ENCODE measurements at places on chromosomes 4 and X. TPM values are rescaled to one million over a fixed set of nuclear protein-coding genes. Genes with fewer than 3 reads are reported as not detected.

- DNase-seq: no peak
Observed at GRCh38 chr4:2419814-2420213, 1.1 kb downstream of the CFAP99 start.

- no peak for DNase-seq
Observed at GRCh38 chr4:48943387-48943786, 36.8 kb upstream of the OCIAD2 start.

- DNase-seq: no peak
Observed at GRCh38 chr4:93746031-93746430, 82.5 kb upstream of the ATOH1 start.

DNA sequence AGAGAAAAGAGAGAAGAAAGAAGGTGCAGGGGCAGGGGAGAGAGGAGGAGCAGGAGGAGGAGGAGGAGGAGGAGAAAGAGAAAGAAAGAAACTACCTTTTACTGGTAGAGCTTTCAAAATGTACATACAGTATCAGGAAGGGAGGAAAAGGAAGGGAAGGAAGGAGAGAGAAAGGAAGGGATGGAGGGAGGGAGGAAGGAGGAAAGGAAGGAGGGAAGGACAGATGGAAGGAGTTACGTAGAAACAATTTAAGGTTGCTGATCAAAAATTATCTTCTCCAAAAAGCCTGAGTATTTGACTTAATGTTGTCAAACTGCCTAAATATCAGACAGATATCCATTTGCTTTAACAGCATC lies 13.4 kb downstream of the TBC1D9 start:
- DNase-seq: no peak

DNA sequence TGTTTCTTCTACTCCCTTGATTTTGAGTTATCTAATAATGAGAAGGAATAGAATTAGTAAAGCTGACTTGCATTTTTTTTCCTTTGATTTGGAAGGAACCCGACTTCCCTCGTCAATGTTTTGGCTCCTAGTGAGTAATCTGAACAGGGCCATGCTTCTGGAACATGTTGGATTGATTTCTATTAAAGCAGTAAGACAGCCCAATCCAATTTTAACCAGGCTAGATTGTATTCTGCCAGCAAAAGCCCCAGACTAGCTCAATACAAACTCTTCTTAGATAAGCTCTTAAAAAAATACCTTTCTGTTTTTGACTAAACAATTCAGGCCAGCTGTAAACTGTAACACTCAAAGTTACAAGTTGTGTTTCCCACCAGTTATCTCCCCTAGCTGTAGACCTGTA lies 126.2 kb downstream of the IRS4 start:
- no peak for DNase-seq

- no peak for DNase-seq
Observed at GRCh38 chrX:104935581-104935980, 284.9 kb downstream of the TEX13A start.

DNA sequence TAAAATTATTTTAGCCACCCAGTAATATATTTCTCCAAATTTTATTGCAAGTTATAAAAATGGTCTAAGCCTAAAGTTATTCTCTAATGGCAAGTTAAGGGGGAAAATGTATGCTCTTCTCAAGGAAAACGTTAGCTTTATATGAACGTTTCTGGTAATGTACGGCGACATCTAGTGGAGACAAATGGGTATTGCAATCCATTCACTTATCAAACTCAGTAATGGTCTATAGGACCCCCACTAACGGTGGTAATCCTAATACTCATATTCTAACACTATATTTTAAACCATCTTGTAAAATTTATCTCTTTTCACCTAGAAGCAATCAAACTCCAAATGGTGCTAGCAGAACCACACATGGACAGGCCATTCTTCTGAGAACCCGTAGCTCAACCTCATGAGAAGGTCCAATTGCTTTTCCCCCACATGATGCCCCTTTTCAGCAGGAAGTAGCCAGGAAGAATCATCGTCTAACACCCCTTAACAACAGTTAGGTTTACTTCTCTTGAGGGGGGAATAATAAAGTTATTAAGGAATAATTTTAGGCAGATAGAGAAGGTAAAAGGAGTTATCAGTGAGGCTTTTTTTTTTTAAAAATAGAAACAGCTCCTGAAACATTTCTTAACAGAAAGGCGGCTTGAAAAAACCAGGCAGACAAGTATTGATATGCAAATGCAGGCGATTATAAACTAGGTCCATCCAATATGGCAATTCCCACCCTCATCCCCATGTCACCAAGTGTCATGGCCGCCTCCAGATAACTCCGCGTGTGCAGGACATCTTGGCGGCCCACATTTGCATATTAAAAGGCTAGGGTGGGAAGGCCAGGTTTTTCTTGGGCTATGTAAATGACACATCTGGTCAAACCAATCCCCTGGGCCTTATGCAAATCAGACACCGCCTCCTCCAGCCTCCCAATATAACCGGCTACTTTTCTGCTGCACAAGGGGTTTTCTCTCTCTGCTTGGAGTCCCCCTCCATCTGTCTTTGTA lies 35.0 kb downstream of the NUDT11 start:
- DNase-seq: no peak

- no peak for DNase-seq
Observed at GRCh38 chr4:35556387-35556786, 687.9 kb downstream of the ARAP2 start.

DNA sequence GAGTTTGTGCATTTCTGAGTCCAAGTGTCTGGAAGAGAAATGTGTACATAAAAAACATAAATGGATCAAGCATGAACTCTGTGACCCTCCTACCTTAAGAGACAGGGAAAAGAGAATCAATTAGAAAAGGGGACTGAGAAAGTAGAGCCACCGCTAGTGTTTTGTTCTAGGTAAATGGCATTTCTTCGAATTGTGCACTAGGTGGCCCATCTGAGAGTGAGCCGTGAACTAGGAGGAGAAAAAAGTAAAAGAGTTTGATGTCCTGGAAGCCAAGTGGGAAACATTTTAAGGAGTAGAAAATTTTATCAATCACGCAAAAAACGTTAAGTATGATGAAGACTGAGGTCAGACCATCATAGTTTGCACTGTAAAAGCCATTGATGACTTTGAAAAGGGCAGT lies 55.1 kb downstream of the NAF1 start:
- DNase-seq: no peak

- no peak for DNase-seq
Observed at GRCh38 chrX:1264556-1264955, 4.1 kb upstream of the CSF2RA start.

DNA sequence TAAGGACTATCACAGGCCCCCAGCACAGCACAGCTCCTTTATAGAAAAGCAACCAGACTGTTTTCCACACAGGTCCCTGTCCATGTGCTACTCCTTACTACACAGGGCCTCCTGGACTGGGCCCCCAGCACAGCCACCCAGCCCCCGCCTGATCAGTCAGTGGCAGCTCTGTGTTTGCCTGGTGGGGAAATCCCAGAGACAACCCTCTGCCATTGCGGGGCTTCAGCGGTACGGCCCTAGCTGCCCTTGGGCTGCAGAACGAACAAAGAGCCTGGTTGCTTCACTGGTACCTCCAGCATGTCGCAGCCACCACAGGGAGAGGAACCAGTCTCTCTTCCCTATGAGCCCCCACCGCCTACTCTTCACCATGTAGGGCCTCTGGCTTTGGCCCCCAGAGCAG lies 30.7 kb downstream of the CBR4 start:
- no peak for DNase-seq

DNA sequence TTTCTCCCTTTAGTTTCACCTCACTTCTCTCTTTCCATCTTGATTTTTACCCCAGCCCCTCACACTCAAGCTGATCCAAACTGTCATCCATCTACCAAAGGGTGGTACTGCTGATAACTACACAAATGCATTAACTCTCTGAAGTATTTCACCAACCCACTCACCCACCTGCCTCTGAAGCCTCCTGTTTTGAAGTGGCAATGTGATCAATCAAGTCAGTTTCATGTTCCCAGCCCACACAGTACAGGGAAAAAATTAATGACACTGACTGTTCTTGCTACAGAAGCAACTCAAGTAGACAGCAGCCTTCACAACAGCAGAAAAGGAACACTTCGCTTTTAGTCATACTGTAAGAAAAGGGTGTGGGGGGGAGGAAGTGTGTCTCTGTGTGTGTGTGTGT lies 183.0 kb upstream of the NOCT start:
- DNase-seq: no peak

DNA sequence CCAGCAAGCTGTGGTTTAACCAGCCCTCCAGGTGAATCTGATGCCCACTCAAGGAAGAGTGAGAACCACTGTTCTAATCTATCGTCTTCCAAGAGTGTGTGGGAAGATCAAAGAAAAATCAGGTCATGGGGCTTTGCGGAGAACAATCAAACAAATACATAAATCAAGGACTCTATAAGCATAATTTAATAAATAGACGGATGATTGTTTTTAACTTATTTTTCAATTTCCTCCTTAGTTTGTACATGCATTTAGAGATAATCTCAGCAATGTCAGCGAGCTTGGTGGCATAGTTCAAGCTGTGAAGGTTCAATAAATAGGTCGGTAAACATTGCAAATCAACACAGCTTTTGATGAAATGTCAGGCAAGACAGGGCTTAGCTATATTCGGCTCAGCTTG lies 84.9 kb downstream of the DMD start:
- DNase-seq: no peak

DNA sequence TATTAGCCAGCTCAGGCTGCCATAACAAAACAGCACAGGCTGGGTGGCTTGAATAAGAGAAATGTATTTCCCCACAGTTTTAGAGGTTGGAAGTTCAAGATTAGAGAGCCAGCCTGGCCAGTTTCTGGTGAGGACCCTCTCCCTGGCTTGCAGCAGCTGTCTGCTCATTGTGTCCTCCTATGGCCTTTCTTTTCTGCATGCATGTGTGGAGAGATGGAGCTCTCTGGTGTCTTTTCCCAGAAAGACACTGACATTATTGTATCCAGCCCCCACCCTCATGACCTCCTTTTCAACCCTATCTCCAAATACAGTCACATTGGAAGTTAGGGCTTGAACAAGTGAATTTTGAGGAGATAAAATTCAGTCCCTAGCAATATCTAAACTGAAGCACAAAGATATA lies 263.8 kb upstream of the PABPC4L start:
- DNase-seq: no peak

GRCh38 chrX:155874571-155875244 lies 6.4 kb upstream of the VAMP7 start:
- no peak for DNase-seq

- DNase-seq: peak; percentile 62
Observed at GRCh38 chr4:146329050-146329716, 114.8 kb downstream of the REELD1 start.

GRCh38 chrX:47370278-47370677 lies at the start of gene ZNF157:
TSS of gene ZNF157 (plus strand) at chrX:47370578. CDS start at chrX:47370669, 91 bp downstream.
- no peak for DNase-seq

- no peak for DNase-seq
Observed at GRCh38 chrX:9539605-9540387, 74.9 kb downstream of the TBL1X start.

DNA sequence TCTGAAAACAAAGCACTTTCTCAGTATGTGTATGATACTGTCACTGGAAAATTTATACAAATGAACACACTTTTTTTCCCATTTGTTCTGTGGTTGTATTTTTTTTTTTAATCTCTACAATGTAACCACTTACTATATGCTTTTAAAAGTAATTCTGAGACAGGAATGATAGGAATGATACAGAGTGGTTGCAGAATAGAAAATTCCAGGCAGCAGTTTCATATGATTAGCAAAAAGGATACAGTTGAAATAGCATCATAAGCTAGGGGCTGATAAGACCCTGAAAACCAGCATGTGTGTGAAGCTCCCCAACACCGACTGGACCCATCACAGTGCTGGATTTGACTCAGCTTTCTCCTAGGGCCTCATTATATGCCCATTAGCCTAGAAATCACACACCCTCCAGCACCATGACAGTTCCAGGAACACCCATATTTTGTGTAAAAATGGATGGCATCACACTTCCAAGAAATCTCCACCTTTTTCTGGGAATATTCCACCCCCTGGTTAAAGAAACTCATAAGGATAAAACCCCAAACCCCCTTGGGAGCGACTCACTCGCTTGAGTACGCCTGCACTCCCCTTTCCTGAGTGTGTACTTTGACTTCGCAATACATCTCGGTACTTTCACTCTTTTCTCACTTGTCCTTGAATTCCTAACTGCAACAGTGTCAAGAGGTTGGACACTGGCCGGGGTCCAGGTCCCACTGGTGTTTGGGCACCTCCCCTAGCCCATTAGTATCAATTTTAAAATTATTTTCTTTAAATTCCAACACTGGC lies 77.4 kb upstream of the AGA start:
- no peak for DNase-seq

- no peak for DNase-seq
Observed at GRCh38 chr4:3145234-3145924, 70.9 kb downstream of the HTT start.

Gene DCAF8L2
- not detected for polyA plus RNA-seq

Gene XPNPEP2
- 0.16 TPM for polyA plus RNA-seq

Gene KCNE5
- polyA plus RNA-seq: 0.32 TPM

Gene WNK3
- 0.06 TPM for polyA plus RNA-seq

Gene ADH1C
- 0.13 TPM for polyA plus RNA-seq

Gene TLR1
- polyA plus RNA-seq: 0.05 TPM

Gene HSFX1
- 0.12 TPM for polyA plus RNA-seq

Gene GC
- not detected for polyA plus RNA-seq

Gene SMIM31
- polyA plus RNA-seq: not detected

Gene DUSP9
- polyA plus RNA-seq: 0.06 TPM

Gene PABPC4L
- 3.8 TPM for polyA plus RNA-seq

Gene SSX2B
- polyA plus RNA-seq: not detected
